NCI-H460 (cell line): ENCODE measurements at places on chromosomes 5 and 9. TPM values are rescaled to one million over a fixed set of nuclear protein-coding genes. Genes with fewer than 3 reads are reported as not detected.

The PROB1 gene
- total RNA-seq = 1.5 and 1.8 TPM in 2 replicates

The NCS1 gene
- 42.3 and 42.6 TPM in 2 replicates for total RNA-seq

The RAB3C gene
- total RNA-seq = 27.7 and 35.7 TPM in 2 replicates

The TAF11L5 gene
- not detected in 2 replicates for total RNA-seq

The ACO1 gene
- 20.3 and 20.7 TPM in 2 replicates for total RNA-seq

The SLC25A51 gene
- total RNA-seq = 31.8 and 33.0 TPM in 2 replicates

The DAPK1 gene
- total RNA-seq = 0.25 and 0.46 TPM in 2 replicates

GRCh38 chr5:145752534-145752933 is 82.6 kb downstream of the PRELID2 start:
- no peak for DNase-seq

GRCh38 chr9:90927496-90927895 is 125.9 kb downstream of the SYK start:
- DNase-seq = no peak

- DNase-seq = no peak
Observed at GRCh38 chr9:78491402-78491801, 194.5 kb downstream of the PSAT1 start.

- DNase-seq = no peak
Observed at GRCh38 chr5:34002629-34003328, 5.1 kb downstream of the AMACR start.

DNA sequence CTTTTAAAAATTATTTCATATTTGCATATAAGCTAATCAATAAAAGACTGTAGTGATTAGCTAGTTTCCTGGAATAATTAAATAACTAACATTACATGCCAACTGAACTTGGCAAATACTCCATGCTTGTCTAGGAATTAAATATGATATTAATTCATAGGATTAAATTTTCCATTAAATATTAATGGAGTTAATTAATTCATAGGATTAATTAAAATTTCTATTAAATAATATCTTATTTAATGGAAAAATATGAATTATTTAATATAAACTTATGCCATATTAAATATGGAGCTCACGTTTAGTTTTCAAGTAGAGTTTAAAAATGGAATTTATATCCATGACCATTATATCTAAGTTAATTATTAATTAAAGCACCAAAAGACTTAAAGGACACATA is 517.8 kb upstream of the DAB2 start:
- no peak for DNase-seq

GRCh38 chr5:10639846-10640368 is 76.0 kb downstream of the ANKRD33B start:
- no peak for DNase-seq

DNA sequence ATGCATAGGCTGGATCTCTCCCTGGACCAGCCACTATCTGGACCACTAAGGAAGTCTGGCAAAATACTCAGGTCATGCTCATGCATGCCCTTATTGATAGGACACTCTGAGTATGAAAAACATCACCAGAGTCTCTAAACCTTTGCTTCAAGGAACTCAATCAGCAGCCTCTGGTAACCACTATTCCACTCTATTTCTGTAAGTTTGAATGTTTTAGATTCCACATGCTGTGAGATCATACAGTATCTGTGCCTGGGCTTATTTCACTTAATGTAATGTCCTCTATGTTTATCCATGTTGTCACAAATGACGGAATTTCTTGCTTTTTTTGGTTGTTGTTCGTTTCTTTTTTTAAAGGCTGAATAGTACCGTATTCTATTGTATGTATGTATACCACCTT is 68.3 kb downstream of the TARS1 start:
- DNase-seq = no peak
